Regular cardiac myocyte (primary cell): ENCODE measurements at places on chromosomes 7 and 10. TPM values are rescaled to one million over a fixed set of nuclear protein-coding genes. Genes with fewer than 3 reads are reported as not detected.

WDFY4 gene
- not detected in 2 replicates for total RNA-seq

CFAP69 gene
- total RNA-seq, result 1.2 and 9.0 TPM in 2 replicates

PRPS1L1 gene
- total RNA-seq, result not detected in 2 replicates

TUBAL3 gene
- under 0.01 TPM in 1 of 2 replicates, not detected in the other for total RNA-seq

RABGEF1 gene
- total RNA-seq, result 45.9 and 49.1 TPM in 2 replicates

RSBN1L gene
- total RNA-seq, result 11.3 and 14.8 TPM in 2 replicates

C7orf25 gene
- total RNA-seq, result 8.4 and 11.3 TPM in 2 replicates

ANXA8 gene
- 0.19 and 0.28 TPM in 2 replicates for total RNA-seq

SLC16A12 gene
- total RNA-seq, result 0.56 and 0.96 TPM in 2 replicates

SPDYE9 gene
- not detected in 2 replicates for total RNA-seq

CCDC3 gene
- total RNA-seq, result 4.5 and 6.5 TPM in 2 replicates

CDK1 gene
- 15.5 and 84.0 TPM in 2 replicates for total RNA-seq

ZNF485 gene
- 3.6 and 4.8 TPM in 2 replicates for total RNA-seq

TTYH3 gene
- total RNA-seq, result 17.2 and 25.9 TPM in 2 replicates
